Fibroblast of skin of left quadriceps (primary cell): ENCODE measurements at places on chromosomes 2 and 18.

- no peak for DNase-seq
These were observed 772.2 kb downstream of the TRIB2 start for GRCh38 chr2:13488965-13489364.

DNA sequence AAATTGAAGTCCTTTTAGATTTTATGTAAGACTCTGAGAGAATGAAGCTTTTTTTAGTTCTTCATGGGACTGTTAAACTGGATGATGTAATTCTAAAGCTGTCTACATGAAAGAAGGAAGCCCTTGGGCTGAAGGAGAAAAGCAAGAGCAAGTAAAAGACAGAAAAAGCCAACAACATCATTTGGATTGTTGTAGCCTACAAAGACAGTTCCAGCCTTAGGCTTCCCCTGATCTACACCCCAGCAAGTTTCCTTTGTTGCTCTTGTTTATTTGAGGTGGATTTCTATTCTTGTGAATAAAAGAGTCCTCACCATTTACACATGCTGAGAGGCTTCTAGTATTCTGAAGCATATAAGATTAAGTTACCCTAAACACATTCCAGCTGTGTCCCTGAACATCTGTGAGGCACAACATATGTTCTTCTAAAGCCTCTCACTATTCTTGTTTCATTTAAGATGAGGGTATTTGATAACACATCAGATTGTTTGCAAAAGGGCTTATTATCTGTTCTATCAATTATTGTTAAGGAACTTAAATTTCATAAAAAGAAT lies 377.8 kb downstream of the LNPK start:
- no peak for DNase-seq

- DNase-seq, result no peak
These were observed 610.0 kb upstream of the CDH2 start for GRCh38 chr18:28786926-28787325.

DNA sequence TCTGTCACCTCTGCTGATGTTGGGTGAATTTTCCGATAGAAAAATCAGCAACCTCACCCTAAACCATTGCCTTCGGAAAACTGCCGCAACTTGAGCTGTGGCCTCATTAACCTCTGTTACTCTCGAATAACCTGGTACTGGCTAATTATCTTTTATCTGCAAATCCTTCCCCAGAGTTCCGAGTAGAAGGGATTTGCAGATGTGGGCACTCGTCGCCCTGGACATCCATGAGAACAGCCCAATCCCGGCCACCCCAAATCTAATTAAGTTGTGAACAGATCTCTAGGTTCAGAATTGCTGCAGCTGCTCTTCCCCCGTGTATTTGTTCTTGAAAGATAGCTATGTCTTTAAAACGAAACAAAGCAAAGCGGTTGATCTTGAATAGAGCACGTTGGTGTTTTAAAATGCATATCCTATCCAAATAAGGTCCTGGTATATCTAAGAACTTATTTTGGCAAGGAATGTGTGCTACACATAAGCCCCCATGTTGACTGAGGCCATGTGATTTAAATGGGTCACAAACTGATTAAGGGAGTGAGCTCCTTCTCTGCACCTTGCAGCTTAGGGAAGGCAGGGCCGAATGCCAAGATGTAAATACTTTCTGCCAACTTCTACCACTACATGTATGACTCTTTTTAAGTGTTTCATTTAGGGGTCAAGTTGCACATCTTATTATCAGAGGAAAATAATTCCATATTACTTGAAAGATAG lies 88.2 kb downstream of the MTCL1 start:
- DNase-seq, result no peak

DNA sequence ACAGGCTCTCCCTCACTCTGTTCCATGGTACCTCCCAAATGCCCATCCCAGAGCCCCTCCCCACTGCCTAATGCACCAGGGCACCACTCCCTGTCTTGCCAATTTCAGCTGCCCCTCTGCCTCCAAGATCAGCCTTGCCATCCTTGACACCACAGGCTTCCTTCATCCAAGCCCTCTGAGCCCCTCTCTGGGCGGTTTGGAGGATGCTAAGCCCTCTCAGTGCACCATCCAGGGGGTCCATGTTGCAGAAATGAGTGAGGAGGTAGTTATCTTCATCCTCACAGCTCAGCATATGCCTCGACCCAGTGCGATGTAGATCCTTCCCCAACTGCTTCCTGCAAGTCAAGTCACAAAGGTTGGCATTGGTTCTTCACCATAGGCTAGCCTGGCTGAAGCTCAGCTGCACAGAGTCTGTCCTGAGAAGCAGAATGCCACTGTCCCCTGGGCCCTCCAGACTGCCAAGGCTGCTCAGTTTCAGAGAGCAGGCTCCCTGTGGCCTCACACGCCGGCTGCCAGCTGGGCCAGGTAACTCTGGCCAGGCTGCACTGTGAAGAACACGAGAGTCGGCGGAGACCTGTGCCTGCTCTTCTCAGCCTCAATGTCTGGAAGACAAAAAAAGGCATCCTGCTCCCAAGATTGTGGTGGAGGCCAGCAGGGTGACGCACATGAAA lies 9.9 kb upstream of the MAP3K2 start:
- no peak for DNase-seq

- DNase-seq, result no peak
These were observed 31.6 kb upstream of the NABP1 start for GRCh38 chr2:191646163-191646902.

DNA sequence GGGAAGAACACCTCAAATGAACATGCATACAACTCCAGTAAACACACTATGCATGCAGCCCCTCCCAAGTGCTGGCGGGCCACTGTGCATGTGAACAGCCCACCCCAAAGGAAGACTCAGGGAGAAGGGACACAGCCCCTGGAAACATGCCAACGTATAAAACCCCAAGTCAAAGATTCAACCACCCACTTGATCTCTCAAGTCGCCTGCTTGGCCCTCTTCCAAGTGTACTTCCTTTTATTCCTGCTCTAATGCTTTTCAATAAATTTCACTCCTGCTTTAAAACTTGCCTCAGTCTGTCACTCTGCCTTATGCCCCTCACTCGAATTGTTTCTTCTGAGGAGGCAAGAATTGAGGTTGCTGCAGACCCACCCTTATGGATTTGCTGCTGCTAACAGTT lies 139.1 kb downstream of the C1D start:
- no peak for DNase-seq

GRCh38 chr2:196427986-196428634 lies 211.4 kb upstream of the CCDC150 start:
- no peak for DNase-seq

DNA sequence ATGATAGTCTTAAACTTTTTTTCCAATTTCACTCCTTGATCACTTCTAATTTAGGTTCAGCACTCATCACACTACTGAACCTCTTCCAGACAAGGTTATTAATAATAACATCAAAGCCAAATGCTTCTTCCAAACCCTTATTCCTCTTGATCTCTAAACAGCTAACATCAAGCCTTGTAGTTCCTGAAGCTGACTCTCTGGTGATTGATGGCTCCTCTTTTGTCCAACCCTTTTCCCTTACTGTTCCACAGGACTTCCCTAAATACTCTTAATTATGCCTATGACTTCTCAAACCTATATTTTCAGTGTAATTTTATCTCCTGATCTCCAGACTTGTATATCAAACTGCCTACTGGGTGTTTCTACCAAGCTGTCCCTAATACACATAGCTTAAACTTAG lies 83.9 kb downstream of the FAM228A start:
- DNase-seq, result no peak

- DNase-seq, result no peak
These were observed 68.7 kb downstream of the STRADB start for GRCh38 chr2:201520201-201520600.

DNA sequence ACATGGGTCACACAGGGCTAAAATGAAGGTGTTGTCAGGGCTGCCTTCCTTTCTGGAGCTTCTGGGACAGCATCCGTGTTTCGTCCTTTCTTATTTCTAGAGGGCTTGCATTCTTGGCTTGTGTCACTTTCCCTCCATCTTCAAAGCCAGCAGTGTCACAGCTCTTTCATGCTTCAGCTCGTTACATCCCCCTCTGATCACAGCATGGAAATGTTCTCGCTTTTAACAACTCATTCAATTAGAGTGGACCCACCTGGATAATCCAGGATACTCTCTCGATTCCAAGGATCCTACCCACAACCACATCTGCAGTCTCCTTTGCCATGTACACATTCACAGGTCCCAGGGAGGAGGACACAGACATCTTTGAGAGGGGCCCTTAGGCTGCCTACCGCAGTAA lies 316.2 kb upstream of the FIGN start:
- no peak for DNase-seq

- DNase-seq, result no peak
These were observed 242.6 kb downstream of the THSD7B start for GRCh38 chr2:137007938-137008337.

- no peak for DNase-seq
These were observed 141.1 kb upstream of the ALPP start for GRCh38 chr2:232237464-232237863.

- DNase-seq, result no peak
These were observed 77.8 kb downstream of the PDCL3 start for GRCh38 chr2:100640431-100641124.

GRCh38 chr2:101802329-101802728 lies 104.8 kb downstream of the MAP4K4 start:
- no peak for DNase-seq

GRCh38 chr2:180578441-180578840 lies 402.0 kb upstream of the UBE2E3 start:
- DNase-seq, result no peak

DNA sequence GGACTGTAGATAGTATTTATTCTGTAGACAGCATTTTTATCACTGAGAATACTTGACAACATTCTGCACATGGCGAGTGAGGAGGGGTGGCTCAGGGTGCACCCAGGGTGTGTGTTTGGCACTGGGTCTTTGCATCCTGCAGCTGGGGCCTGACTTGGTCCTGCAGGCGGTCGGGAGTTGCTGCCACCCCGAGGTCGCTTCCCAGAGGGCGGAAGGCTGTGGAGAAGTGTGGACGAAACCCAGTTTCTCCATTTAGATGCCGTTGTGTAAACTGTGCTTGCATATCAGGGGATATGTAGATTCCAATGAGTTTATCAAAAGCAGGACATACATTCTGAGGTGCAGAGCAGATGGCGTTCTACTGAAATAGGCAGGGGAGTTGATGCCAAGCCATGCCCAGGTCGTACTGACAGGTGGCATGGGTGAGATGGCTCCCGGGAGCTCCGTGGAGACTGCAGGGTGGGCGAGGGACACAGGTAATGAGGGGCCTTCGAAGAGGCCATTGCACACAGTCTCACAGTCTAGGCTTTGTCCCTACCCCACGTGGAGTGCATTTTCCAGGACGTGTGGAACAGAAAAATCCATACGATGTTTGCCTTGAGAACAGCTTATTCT lies 74.5 kb downstream of the RTP5 start:
- DNase-seq, result no peak

GRCh38 chr2:25378731-25379490 lies 37.2 kb upstream of the DNMT3A start:
- DNase-seq, result no peak

DNA sequence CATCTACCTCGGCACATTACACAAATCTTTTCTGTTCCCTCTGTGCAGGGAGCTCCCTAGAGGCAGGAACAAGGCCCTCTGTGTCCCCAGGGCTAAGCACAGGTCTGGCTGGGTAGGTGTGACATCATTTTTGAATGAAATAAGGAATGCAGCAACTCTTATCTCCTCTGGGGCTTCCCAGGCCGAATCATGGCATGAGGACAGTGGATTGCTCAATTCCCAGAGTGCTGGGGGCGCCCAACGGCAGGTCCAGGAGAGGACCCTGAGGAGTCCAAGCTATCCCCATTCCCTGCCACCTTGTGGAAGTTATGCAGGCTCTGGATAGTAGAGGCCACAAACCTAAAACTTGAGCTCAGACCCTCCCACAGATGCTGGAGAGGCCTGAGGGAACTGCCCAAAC lies 158.0 kb upstream of the RAB6C start:
- DNase-seq, result no peak

GRCh38 chr2:119491776-119492525 lies 32.3 kb downstream of the SCTR start:
- DNase-seq, result peak; percentile 55

DNA sequence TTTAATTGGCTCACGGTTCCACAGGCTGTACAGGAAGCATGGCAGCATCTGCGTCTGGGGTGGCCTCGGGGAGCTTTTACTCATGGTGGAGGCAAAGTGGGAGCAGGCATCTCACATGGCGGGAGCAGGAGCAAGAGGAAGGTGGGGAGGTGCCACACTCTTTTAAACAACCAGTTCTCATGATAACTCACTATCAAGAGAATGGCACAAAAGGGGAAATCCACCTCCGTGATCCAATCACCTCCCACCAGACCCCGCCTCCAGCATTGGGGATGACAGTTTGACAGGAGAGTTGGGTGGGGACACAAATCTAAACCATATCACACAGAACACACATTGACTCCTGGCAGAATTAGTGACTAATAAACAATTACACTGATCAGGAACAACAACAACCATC lies 68.6 kb upstream of the ACKR3 start:
- no peak for DNase-seq

DNA sequence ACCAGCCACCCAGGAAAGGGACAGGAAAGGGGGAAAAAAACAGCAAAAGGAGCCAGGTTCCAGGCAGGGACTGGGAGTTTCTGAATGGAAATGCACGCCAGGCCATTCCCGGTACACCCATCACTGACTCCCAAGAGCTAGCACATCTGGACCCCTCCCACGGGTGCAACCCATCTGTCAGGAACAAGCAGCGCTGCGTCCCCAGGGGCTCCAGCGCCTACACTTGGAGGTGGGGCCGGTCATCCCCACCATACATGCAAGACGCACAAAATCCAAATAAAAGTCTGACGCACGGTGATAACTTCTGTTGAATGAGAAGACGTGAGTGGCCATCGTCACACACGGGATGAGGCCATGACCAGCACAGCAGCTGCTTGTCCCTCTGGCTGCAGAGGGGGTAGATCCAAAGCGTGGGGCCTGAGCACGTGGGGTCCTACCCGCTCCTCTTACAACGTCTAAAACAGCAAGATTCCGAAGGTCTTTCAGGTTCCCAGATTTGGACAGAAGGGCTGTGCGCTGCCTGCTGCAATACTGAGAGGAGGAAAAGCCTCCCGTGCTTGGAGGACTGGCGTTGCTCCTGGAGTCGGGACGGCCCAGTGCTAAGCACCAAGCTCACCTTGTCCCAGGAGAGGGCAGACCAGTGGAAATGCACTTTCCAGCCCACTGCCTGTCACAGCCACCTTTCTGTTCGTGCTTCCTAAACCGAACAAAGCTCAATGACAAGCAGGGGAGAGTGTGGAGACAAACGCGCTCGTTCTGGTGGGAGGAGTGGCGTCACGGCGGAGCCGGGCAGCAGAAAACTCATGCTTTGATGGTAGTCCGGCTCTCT lies 68.9 kb downstream of the NDUFA10 start:
- DNase-seq, result no peak
